Astrocyte (in vitro differentiated cells and primary cell): ENCODE measurements at places on chromosomes 4 and X.

DNA sequence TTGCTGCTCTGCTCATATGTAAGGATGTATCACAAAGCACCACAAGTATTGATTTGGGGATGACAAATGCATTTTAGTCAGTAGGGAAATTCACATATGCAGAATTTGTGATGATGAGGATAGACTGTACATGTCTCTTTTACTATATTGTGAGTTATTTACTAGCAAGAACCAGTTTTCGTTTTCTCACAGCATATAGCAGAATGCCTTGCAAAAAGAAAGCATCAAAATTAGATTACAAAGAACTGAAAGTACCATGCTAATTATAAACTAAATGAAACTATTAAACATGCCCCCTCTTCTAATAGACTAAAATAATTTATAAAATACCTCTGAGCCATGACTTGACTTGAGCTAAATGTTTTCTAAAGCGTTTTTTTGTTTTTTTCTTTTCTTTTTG, 20.1 kb downstream of the TNIP3 start:
- H3K4me3 ChIP-seq, result no peak overlapping the region
- DNase-seq, result no peak
- peaks cover 24% of the 10 kb centered on the region for H3K4me1 ChIP-seq
- H3K27me3 ChIP-seq, result no peaks in the 10 kb centered on the region
- no peak overlapping the region for H3K27ac ChIP-seq
- H3K36me3 ChIP-seq, result no peaks in the 10 kb centered on the region

DNA sequence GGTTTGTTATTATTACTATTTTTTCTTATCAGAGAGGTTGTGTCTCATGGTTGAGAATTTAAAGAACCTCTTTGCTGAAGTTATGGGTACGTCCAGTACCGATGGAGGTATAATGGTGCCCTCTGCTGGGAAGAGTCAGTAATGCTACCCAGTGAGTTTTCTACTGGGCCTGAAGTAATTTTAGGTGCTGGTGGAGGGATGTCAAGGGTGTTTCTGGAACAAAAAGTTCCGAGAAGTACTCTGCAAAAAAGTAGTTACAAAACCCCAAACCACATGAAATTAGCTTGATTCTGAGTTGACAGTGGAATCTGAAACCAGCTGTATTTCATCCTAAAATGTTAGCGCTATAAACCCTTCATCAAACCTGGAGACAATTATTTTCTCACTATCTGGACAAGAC, 102.5 kb upstream of the MID1 start:
- H3K36me3 ChIP-seq, result no peaks in the 10 kb centered on the region
- no peaks in the 10 kb centered on the region for H3K4me1 ChIP-seq
- no peak overlapping the region for H3K27ac ChIP-seq
- no peak overlapping the region for H3K4me3 ChIP-seq

DNA sequence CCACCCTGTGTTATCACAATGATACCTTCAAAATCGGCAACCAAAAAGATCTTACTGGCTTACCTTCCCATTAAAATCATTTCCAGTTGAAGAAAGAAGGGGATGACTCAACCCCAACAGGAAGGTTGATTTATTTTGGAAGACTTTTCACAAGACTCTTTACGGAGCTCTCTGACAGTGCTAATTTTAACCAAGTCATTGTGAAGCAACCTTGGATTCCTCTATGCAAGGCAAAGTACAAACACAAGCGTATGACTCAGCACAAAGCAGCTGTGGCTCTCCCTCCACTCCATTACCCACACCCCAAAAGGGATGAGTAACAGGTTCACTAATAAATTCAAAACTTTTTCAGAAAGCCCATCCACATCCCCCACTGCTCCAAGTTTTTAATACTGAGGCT, 213.8 kb upstream of the FGF13 start:
- peak overlapping the region; percentile 18 for H3K27ac ChIP-seq
- no peak overlapping the region for H3K4me3 ChIP-seq
- peaks cover 8% of the 10 kb centered on the region for H3K4me1 ChIP-seq

DNA sequence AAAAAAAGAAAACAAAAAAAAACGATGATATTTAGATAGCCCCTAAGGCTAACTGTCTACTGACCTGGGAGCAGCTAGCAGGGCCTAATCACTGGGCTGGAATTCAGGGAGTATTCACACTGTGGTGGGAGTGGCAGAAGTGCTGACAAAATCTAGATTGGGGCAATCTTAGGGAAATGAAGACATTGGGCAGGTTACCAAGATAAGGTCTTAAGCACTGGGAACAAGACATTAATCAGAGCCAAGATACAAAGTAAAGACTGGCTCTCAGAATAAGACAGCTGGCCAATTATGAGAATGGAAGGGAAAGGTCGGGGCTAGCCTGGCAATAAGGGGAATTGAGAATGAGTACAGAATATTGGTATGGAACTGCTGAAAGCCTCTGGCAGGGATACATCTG, 100.2 kb upstream of the GRIA3 start:
- no peaks in the 10 kb centered on the region for H3K36me3 ChIP-seq
- H3K4me1 ChIP-seq, result peaks cover 12% of the 10 kb centered on the region
- DNase-seq, result peak; percentile 60
- H3K27me3 ChIP-seq, result no peaks in the 10 kb centered on the region
- no peak overlapping the region for H3K4me3 ChIP-seq
- peak overlapping the region; percentile 58 for H3K27ac ChIP-seq

- H3K36me3 ChIP-seq, result no peaks in the 10 kb centered on the region
- no peak overlapping the region for H3K27ac ChIP-seq
- H3K4me3 ChIP-seq, result no peak overlapping the region
- no peaks in the 10 kb centered on the region for H3K27me3 ChIP-seq
- no peak for DNase-seq
Observed at GRCh38 chrX:149392921-149393320, 112.2 kb downstream of the IDS start.

- H3K27ac ChIP-seq, result no peak overlapping the region
- H3K4me1 ChIP-seq, result peaks cover 8% of the 10 kb centered on the region
- peaks cover 9% of the 10 kb centered on the region for H3K36me3 ChIP-seq
- H3K27me3 ChIP-seq, result no peaks in the 10 kb centered on the region
Observed at GRCh38 chrX:24169211-24169610, 19.7 kb downstream of the ZFX start.

- no peaks in the 10 kb centered on the region for H3K4me1 ChIP-seq
- no peaks in the 10 kb centered on the region for H3K27me3 ChIP-seq
- no peaks in the 10 kb centered on the region for H3K36me3 ChIP-seq
- no peak for DNase-seq
- H3K4me3 ChIP-seq, result no peak overlapping the region
Observed at GRCh38 chr4:32191961-32192360, 1471.8 kb downstream of the PCDH7 start.

GRCh38 chr4:87024201-87024600, 89.4 kb downstream of the AFF1 start:
- no peak for DNase-seq
- no peak overlapping the region for H3K4me3 ChIP-seq
- H3K4me1 ChIP-seq, result no peaks in the 10 kb centered on the region
- no peak overlapping the region for H3K27ac ChIP-seq

DNA sequence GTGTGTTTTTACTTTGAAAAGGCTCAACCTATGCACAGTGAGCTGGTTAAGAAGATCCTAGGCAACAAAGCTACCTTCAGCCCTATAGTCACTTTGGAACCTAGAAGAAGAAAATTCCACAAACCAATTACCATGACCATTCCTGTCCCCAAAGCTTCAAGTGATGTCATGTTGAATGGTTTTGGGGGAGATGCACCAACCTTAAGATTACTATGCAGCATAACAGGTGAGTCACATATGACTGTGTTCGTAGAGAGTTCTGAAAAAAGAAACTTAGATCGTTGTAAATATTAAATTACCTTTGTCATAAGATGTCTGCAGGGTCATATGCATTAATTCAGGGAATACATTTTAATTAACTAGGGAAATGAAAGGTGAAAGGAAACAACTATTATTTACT, 287.1 kb downstream of the ANK2 start:
- H3K4me3 ChIP-seq, result no peak overlapping the region
- H3K4me1 ChIP-seq, result no peaks in the 10 kb centered on the region
- no peak overlapping the region for H3K27ac ChIP-seq
- no peaks in the 10 kb centered on the region for H3K27me3 ChIP-seq

- no peaks in the 10 kb centered on the region for H3K4me1 ChIP-seq
- no peak for DNase-seq
- H3K4me3 ChIP-seq, result peak overlapping the region; percentile 65
- peaks cover 9% of the 10 kb centered on the region for H3K27me3 ChIP-seq
- H3K36me3 ChIP-seq, result no peaks in the 10 kb centered on the region
Observed at GRCh38 chr4:118351851-118352827, 664 bp downstream of the PRSS12 start.
